ENCODE measurements at places on chromosomes 6 and 20.

DNA sequence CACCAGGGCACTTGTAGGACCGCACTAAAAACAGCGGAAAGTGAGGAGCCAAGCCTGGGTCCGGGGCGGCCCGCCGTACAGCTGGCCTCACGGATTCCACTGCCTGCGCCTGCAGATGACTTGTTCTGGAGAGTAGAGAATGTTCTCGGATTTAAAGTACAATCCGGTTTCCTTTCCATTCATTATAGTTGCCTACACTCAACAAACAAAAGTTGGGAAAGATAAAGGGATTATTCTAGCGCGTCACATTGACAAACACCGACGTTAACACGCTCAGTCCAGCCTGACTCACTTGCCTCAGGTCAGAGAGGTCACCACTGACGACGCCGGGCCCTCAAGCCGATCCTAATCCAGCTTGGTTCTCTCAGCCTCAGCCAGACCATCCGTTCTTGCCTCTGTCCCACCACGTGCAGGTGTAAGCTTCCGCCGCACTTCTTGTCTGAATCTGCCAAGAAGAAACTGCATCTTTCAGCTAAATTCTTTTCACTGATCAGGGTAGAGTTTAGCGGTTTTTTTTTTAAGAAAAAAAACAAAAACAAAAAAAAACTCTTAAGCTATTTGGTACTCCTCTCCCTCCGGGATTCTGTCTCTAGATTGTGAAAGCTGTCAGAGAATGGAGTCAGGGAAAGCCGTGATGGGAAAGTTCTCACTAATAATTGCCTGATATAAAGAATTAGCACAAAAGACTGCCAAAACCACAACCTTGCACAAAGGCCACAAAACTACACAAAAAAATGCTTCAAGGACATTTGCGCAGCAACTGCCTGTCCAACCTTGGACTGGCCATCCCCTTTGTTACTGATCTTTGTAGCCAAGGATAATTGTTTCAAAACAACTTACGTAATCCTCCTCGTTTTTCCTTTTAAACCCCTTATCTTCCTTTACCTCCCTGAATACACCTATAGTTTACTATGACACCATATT is 1.1 kb upstream of the PHF10 start:
- DNase-seq = peak; percentile 60

DNA sequence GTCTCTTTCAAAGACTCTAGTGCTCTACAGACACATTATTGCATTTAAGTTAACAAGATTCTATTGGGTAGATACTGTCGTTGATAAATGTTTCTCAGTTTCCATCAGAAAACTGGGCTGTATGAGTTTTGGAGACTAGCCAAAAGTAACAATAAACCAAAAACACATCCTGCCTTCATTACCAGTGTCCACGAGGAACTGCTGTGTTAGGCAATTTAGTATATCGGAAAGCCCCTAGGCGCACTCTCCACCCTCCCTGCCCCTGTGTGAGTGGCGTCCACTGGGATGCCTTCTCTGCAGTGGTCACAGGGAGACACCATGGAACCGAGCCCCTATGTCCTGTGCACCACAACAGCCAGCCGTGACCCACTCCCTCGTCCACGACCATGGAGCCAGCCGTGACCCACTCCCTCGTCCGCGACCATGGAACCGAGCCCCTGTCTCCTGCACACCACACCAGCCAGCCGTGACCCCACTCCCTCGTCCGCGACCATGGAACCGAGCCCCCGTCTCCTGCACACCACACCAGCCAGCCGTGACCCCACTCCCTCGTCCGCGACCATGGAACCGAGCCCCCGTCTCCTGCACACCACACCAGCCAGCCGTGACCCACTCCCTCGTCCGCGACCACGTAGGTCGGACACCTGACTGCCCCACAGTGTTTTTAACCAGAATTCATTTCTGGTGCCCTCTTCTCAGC is 35.3 kb downstream of the DLL1 start:
- no peak for DNase-seq

DNA sequence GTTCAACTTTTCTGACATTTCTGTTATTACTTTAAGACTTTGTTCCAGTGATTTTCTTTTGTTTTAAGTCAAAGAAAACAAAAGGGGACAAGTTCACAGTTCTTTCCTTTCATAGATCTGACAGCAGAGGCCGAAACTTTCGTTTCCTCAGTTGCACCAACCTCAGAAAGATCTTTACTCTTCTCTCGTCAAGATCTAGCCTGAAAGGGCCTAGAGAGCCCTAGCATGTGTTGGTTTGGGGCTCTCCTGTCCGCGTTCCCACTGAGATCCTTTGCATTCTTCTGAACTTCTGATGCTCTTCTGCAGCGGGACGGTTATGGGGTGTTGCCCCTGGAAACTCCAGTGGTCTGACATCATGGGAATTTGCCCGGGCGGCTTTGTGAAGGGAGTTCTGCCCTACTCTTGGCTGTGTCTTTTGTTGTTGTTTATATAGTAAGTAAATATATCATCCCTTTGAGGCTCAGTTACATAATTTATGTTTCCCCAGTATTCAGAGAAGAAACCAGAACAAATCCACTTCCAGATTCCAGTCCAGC is 129.1 kb downstream of the SASH1 start:
- DNase-seq = no peak

GRCh38 chr6:136066005-136066404 is 184.1 kb downstream of the MTFR2 start:
- no peak for DNase-seq

- peak; percentile 70 for DNase-seq
Observed at GRCh38 chr20:32605167-32605656, 20.1 kb upstream of the NOL4L start.

- no peak for DNase-seq
Observed at GRCh38 chr6:134431421-134431859, 113.5 kb upstream of the SGK1 start.

- DNase-seq = no peak
Observed at GRCh38 chr6:84583784-84584183, 180.6 kb downstream of the TBX18 start.

DNA sequence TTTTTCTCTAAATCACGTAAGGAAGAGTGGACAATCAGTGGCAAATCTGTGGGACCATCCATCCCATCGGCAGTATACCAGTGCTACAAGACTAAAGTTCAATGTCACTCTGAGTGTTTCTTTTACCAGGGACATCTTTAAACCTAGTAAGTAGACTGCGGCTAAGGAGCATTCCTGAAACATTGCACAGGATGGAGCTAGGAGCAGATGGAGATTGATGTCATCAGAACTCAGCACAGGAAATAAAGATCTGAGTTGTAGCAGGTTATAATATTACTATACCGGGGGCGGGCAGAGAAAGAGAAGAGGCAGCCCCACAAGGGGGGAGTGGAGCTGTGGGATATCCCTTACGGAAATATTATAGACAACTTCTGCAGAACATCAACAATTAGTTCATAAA is 162.1 kb downstream of the MTFR2 start:
- no peak for DNase-seq

- DNase-seq = no peak
Observed at GRCh38 chr20:12581644-12582289, 427.0 kb upstream of the SPTLC3 start.

DNA sequence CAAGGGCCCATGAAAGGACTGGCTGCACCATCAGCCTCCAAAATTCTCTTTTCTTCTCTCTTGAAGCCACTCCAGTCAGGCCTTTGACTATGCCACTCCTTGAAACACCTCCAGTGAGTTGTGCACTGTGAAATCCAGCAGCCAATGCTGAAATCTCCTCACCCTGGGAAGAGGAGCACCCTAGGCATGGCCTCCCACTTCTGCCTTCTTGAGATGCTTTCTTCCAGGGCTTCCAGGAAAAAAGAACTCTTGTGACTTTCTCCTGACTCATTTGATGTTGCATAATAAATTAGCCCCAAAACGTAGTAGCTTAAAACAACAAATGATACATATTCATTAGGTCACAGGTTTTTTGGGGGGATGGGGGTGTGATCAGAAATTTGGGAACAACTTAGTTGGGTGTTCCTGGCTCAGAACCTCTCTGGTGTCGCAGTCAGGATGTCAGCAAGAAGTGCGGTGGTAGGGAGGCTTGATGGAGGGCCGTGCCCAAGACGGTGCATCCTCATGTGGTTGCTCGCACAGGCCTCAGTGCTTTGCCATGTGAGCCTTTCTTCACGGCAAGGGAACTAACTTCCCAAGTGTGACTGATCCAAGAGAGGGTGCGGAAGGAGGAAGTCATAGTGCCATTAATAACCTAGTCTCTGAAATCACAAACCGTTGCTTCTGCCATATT is 12.1 kb downstream of the NCR2 start:
- DNase-seq = no peak

DNA sequence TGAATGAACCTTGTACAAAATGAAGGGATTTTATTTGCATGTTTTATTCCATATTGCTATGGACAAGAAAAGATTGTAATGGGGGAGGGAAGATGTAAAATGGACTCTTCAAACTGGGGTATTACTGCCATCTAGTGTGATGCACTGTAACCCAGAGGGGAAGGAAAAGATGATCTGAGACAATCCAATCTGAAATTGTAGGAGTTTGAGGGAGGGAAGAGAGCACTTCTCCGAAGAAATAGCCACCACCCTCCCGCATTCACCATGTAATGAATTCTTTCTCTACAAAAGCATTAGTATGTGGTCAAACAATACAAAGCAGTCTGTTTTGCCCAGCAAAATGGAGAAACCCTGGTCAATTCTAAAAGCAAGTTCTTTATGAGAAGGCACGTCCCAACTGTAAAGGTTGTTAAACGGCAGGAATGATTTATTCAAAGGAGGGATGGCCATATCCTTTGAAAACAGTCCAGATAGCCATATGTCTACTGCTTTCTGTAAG is 679.5 kb upstream of the NRSN1 start:
- DNase-seq = no peak

DNA sequence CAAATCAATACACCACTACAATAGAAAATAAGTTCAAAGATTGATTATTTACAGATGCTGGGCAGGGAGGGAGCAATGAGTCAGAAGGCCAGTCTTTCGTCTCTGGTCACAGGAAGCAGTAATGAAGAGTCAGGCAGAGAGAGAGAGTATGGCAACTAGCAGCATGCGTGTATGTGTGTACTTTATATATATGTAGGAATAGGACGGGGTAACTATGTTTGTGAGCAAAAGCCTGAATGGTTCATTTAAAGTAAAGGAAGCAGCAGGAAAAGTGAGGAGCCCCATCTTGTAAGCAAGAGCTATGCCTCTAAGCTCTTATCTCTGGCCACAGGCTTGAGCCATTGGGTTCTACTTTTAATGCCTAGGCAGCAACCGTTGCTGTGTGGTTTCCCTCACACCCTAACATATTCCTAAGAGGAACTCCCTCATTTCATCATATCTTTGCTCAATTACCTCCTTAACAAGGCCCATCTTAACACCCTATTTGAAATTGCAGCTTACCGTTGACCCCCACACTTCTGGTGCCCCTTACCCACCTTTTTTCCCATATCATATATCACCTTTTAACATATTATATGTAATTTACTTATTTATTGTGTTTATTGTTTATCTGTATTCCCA is 66.6 kb downstream of the AFG1L start:
- no peak for DNase-seq

DNA sequence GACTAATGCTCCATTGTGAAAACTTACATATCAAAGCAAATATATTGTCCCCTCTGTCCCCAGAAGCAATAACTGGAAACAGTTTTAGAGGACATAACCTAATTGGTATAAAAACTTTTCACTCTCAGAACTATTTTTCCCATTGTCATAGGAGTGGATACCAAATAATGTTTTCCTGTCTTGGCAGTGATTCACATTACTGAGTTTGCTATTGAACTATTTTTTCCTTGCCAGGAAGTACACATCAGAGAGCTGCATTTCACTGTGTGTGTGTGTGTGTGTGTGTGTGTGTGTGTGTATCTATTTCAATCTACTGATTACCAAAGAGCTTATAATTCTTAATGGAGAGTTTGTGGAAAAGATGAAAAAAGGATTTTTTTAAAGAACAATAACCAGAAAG is 45.4 kb downstream of the AKAP12 start:
- DNase-seq = no peak

DNA sequence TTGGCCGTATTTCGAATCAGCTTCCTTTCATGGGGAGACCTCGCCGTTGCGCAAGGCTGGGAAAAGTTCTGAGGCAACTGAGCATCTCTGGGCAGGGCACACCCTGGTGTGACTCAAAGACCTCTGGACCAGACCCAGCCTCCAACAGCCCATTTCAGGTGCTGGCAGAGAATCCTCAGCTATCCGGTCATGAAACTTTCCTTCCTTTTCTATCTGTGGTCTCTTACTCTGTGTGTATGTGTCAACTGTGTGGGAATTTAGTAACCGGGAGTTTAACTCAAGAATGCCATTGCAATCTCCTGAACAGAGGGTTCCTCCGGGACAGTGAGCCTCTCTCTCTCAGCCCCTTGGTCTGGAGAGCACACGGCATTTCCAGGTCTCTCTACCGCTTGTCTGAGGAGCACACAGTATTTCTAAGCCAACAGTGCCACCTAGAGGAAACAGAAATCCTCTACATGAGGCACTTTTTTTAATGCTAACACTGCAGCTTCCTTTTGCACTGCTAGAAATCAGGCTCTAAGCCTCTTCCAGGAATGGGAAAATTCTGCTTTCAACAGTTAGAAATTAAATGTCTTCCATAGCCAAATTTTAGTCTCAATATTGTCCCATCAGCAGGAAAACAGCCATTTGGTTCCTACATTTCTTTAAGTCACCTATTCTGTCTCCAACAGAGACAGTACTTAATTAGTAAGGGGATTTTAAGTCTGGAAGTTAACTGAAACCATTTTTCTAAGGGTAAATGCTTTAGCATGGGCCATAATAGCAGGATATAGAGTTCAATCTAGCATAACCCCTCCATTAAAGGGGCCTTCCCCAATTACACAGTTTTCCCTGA is 32.7 kb downstream of the PLN start:
- DNase-seq = peak; percentile 73

DNA sequence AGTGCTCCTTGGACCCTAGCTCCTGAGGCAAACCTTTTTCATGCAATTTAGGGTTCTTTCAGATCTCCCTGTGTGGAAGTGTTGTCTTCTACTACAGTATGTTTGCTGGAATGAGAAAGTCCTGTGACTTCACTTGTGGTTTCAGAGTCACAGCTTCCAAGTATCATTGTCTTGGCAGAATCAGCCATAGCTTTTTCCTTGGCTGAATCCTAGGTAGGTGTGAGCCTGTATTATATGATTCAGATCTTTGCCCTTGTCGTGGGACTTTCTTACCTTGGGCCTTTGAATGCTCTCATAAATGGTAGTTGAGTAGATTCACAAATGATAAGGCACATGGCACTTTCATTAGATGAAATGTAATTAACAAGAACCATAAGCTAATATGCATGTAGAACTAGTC is 16.5 kb downstream of the CARMIL1 start:
- no peak for DNase-seq

DNA sequence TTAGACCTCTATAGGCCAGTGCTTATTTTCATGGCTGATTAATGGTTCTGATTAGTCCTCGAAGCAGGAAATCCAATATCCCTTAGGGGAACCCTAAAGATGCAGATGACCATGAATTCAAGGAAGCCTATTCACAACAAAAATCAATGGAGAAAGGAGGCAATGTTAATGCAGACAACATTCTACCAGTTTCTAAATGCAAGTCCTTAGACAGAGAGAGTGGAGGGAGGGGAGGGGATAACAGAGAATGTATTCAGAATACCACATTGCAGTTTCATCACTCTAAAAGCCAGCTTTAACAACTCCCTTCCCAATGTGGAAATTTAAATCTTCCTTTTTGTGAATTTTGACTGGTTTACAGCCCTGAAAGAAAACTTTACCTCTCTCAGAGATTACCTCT is 87.1 kb upstream of the POU3F2 start:
- DNase-seq = no peak
